ENCODE measurements at places on chromosomes 2 and 18.

- no peak for DNase-seq
Measured at GRCh38 chr2:152055366-152056108, 43.3 kb downstream of the CACNB4 start.

DNA sequence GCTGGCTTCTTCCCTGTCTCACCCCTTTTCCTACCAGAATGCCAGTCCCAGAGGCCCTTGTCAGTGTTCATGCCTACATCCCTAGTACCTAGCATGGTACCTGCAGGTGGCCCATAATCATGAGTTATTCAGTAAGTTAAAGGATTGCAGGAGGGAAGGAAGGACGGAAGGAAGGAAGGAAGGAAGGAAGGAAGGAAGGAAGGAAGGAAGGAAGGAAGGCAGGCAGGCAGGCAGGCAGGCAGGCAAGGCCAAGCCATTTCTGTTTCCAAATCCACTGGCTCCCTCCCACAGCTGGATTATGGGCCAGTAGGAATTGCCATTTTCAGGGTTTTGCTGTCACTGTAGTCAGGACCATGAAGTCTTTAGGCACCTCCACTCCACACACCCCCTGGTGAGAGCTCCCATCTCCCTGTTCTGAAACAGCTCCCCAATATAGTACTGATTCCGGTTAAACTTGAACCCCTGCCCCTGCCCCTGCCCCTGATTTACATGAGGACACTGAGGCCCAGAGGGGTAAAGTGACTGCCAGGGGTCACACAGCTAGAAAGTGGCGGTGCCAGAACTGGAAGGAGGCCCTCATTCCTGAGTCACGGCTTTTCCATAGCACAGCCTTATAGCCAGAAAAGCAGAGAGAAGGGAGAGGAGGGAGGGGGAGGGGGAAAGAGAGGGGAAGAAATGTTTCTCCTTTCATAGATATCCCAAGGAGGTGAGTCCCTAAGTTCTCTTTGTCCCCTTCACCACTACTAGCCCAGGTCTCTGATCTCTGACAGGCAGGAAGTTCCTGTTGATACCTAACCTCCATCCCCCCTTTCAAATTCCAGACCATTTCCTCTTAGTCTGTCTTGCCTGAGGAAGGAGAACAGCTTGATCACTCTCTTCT lies 12.2 kb upstream of the TNS1 start:
- DNase-seq: no peak

DNA sequence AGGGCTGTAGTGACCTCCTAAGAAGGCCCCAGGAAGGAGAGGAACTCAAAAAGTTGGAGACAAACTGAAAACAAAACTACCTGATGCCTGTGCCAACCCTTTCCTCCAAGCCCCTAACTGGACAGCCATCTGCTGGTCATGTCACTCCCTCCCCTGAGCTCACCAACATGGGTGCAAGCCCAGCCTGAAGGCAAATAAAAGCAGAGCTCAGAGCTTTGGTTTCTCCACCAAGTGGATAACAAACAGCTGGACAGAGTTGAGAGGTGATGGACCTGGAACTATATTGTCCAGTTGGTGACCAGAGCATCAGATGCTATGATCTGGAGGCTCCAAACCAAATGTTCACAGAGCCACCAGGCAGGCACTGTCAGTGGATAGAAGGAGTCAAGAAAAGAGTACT lies 34.6 kb upstream of the MAL start:
- no peak for DNase-seq

DNA sequence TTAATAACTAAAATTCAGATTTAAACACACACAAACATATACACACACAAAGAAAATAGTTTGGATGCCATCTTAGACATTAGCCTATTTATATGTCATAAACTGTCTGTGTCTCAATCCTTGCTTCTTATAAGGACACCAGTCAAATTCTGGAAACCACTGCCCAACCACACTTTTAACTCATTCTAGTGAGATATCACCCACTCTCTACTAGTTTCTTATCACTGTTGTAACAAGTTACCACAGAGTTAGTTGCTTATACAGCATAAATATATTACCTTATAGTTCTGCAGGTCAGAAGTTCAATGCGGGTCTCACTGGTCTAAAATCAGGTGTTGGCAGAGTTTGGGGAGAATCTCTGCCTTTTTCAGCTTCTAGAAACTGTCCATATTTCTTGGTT lies 239.1 kb downstream of the MTX2 start:
- DNase-seq: no peak

GRCh38 chr2:98826856-98827255 lies 95.9 kb upstream of the MGAT4A start:
- no peak for DNase-seq

Data from CD4-positive, alpha-beta T cell treated with Interleukin-12 subunit alpha and Interleukin-12 subunit beta, for 1 hour (primary cell).